ENCODE measurements at places on chromosomes 16 and 17.

- no peak for DNase-seq
Measured at GRCh38 chr17:31487063-31487647, 95.7 kb downstream of the RAB11FIP4 start.

- DNase-seq = no peak
Measured at GRCh38 chr17:37177254-37177870, 198.4 kb upstream of the C17orf78 start.

GRCh38 chr17:47720754-47721533 lies 12.1 kb upstream of the TBX21 start:
- DNase-seq = peak; percentile 77

GRCh38 chr17:69672924-69673323 lies 258.4 kb downstream of the MAP2K6 start:
- DNase-seq = no peak

DNA sequence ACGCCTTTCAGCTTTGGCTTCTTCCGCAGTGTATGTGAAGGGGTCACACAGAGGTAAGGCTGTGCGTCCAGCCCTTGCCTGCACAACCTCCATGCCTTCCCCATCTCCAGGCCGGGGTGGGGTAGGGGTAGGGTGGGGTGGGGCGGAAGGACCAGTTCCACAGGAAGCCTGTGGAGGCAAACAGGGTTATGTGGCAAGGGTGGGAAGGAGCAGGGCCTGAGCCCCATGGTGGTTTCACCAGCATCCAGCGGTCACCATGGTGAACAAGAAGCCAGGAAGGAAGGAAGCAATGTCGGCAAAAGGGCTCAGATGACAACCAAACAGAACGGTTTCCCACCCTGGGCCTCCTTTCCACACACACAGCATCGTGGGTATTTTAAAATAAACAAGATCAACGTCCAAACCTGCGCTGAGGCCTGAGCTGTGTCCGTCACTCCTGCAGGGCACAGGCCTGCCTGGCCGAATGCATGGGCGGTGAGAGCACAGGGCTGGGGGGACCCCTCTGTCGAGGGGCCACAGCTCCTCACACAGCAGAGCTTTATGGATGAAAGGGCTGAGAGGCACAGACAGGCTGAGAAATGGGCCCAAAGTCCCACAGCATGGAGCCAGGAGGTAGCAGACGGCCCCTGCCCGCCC lies 80.5 kb downstream of the ZNF778 start:
- no peak for DNase-seq

DNA sequence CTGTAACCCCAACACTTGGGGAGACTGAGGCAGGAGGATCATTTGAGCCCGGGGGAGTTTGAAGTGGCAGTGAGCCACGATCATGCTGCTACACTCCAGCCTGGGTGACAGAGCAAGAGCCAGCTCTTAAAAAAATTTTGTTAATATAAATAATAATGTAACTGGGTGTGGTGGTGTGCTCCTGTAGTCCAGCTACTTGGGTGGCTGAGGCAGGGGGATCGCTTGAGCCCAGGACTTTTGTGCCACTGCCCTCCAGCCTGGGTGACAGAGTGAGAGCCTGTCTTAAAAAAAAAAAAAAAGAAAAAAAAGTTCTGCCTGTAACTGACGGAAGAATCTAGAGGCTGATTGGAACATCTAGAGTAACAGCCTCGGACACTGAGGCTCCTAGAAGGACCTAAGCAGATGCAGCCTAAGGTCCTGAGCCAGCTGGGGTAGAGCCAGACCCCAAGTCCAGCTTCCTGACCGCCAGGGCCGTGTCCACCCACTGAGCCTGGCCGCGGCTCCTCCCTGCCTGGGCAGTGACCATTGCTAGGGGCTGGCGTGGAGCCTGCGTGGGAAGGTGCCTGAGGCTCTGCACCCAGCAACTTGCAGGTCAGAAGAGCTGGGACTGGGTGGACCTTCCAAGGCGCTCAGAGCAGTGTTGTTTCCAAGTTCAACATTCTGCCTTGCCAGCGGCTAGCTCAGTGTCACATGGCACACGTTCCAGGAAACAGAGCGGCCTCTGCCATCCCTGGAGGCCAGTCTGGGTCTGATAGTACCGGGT lies 209.4 kb upstream of the CIBAR2 start:
- no peak for DNase-seq

DNA sequence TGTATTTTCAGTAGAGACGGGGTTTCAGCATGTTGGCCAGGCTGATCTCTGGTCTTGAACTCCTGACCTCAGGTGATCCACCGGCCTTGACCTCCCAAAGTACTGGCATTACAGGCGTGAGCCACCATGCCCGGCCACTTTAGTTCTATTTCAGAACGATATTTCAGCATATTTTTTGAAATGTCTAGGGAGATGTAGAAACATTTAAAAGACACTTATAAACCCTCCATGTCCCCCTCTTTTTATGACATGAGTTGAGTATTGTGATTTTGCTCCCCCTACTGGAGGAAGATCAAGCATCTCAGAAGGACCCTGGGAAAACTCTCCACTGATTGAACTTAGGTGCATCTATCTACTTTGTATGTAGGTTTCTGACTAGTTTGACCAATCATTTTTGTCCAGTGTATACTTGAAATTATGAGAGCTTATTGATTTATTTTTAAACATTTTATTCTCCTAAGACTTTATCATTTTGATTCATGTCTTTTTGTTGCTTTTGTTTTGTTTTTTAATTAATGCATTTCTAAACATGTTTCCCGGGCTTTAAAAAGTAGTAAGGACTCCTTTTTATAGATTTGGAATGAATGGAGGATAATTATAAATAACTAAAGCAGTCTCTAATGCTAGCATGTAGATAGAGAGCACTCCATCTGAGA lies 105.1 kb downstream of the CHD9 start:
- DNase-seq = no peak

GRCh38 chr16:21120976-21121520 lies 29.6 kb downstream of the DNAH3 start:
- no peak for DNase-seq

DNA sequence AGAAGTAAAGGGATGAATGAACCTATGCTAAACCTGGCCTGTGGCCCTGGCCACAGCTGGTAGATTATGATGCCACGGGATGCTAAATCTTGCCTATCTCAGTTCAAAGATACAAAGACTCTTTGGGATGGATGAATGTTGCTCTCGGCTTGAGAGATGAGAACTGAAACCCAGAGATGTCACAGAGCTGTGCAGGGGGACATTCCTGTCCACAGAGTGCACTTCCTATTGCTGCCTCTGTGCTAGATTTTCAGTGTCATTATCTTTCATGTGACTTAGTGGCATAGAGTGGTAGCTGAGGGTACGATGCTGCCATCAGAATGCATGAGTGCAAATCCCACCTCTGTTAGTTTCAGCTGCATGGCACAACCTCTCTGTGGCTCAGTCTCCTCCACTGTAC lies 2.3 kb upstream of the MT1M start:
- DNase-seq = no peak

DNA sequence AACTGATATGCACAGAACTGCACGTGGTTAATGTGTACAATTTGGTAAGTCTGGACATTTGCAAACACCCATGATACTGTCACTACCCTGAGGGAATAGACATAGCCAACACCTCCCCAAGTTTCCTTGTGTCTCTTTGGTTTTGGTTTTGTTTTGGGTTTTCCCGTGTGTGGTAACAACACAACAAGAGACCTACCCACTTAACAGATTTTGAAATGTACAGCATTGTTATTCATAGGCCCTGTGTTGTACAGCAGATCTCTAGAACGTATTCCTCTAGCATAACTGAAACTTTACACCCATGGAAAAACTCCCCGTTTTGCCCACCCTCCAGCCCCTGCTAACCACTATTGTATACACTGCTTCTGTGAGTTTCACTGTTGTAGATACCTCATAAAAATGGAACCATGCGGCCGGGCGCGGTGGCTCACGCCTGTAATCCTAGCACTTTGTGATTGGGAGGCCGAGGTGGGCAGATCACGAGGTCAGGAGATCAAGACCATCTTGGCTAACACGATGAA lies 76.3 kb upstream of the TBC1D3K start:
- DNase-seq = no peak

GRCh38 chr17:34313164-34313563 lies 6.1 kb upstream of the CCL8 start:
- no peak for DNase-seq

DNA sequence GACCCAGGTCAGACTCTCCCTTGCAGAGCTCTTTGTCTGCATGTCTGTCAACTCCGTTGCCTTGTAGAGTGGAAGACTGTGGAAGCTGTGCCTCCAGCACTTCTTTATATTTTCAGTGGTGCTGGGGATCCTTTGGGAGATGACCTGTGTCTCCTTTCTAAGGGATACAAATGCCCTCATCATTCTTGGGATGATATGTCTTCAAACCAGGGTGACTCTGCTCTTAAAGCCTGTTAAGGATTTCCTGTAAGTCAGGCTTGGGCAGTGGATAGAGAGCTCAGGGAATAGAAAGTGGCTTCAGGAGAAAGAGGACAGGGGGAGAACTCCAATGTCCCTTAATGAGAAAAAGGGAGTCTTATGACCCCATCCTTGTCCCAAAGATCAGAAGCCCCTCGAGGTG lies 1.5 kb downstream of the HOXB3 start:
- DNase-seq = no peak

- DNase-seq = no peak
Measured at GRCh38 chr17:58302919-58303585, 22.3 kb upstream of the MPO start.

DNA sequence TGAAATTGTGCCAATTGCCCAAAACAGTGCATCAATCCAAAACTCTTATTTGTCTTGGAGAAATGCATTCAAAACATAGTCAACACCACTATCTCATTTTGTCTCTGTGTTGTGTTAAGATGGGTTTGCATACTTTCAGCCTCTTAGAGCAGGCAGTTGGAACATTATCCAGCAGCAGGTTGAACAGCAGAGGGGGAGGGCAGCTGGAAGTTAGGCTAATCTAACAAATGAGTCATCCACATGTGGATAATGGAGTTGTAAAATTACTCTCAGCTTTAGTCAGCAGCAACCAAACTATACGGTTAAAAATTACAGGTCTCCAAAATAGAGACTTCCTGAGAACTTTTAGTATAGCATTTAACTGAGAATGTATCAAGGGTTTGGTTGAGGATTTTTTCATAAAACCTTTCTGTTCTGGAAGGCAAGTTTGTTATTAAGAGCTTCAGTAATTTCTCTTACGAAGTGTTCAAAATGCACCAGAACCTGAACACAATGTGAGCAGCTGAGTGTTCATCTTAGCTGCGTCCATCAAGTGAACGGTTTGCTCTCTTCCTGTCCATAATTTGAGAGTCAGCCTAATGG lies 46.3 kb downstream of the PRKCA start:
- no peak for DNase-seq

DNA sequence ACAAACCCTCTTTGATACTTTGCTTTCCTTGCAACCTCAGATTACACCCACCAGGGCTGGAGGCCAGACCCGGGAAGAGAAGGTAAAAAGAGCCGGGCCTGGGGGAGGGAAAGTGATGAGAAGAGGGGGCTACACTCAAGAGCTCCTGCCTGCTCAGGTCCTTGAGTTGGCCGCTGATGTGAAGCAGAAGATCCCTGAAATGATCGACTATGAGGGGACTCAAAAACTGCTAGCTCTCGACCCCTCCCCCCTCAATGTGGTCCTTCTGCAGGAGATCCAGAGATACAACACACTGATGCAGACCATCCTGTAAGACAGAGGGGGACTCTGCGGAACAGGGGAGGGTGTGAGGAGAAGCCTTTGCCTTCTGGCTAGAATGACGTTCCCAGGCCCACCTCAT lies 2.8 kb upstream of the KDM6B start:
- DNase-seq = no peak

GRCh38 chr16:23524886-23525285 lies 14.6 kb upstream of the GGA2 start:
- DNase-seq = no peak

DNA sequence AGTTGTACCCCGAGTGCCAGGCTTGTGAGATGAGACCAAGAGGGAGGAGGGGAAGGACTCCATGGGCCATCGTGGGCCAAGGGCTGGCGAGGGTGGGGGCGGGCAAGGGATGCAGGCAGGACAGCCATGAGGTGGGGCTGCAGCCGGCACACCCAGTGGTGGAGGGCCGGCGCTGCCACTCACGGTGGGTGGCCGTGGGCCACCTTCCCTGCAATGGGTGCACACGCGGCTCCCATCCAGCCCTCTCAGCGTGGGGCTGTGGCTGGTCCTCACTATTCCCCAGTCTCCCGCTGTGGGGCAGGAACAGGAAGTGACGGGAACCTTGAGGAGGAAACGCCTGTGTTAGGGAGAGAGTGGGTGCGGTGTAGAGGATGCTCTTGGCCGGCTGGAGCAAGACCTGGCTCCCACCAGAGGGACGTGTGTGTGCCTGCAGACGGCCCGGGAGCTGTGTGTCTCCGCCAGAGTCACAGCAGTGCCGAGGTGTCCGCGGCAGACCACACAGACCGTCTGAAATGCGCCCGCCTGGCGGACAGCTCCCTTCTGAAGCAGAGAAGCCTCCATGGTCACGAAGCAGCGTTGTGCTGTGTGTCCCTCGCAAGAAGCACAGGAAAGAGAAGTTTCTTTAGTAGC lies 23.6 kb downstream of the CIBAR2 start:
- no peak for DNase-seq

DNA sequence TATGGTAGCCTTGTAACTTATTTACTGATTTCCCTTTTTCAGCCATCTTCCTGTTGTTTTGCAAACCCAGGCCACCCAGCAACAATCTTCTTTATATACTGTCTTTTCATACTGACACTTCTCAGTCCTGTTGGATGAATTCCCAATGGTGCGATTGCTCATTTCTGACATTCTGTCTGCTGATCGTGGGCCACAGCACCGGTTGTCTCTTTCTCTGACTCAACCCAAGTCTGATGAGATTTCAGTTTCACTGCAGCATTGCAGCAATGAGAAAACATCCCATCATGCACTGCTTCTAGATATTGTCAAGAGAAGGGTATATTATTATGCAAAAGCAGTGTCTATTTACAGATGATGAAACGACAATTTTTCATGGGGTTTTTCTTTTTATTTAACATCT lies 349.2 kb upstream of the HSBP1 start:
- no peak for DNase-seq

DNA sequence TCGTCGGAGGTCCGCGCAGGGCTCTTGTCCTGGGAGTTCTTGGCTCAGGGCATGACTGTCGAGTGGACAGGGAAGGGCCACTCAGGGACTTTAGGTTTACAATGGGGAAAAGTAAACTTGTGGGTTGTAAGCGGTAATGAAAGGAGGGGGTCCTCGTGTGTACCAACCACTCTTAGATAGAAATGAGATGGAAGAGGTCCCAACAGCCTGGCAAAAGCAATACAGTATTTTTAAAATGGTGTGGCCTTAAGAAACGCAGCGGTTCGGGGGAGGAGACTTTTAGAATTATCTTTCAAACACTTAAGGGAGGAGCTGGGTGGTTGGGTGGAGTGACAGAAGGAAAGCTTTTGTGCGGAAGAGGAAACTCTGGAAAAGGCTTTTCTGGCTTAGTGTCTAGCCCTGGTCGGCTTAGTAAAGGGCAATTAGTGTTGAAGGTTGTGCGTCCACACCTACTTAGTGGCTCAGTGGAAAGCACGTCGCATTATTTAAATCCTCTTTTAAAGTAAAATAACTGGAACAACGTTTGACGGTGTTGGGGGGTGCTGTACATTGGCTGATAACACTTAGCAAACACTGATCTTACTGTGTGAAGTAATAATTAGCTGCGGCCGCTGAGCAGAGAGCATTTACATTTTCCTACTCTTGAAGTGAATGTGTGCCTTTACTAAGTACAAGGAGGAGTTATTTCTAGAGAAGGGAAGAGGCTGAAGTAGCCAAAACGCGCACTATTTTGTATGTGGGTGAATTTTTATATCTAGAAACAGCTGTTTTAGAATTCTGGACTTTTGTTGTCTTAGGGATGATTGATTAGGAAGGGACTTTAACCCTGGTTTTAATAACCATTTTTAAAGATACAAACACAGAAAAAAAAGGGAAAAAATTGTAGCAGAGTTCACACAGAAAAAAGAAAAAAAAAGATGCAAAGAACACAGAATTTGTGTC lies 1.0 kb downstream of the WSB1 start:
- no peak for DNase-seq

- no peak for DNase-seq
Measured at GRCh38 chr17:76792348-76792747, 54.4 kb downstream of the MFSD11 start.
